ENCODE measurements at places on chromosomes 12 and 14.

- no peak for DNase-seq
These were observed 23.8 kb downstream of the CFAP251 start for GRCh38 chr12:121942145-121942718.

GRCh38 chr12:57103856-57104255 lies 7.3 kb downstream of the STAT6 start:
- DNase-seq, result no peak

DNA sequence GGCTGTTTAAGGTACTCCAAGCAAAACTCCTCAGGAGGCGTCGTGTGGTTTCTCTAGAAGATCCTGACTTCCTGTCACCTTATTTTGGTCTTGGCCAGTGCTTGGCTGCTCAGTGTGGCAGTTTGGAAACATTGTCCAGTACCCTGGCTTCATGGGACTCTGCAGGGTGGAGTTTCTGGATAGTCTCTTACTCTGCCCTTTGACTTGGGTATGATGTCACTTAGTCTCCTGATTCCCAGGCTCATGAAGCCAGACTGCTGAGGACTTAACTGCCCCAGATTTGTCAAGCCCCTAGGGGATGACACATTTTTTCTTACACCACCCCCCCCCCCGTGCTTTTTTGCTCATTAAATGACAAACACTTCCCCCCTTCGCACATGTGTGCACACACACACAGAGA lies 82.7 kb downstream of the ADCK1 start:
- DNase-seq, result no peak

DNA sequence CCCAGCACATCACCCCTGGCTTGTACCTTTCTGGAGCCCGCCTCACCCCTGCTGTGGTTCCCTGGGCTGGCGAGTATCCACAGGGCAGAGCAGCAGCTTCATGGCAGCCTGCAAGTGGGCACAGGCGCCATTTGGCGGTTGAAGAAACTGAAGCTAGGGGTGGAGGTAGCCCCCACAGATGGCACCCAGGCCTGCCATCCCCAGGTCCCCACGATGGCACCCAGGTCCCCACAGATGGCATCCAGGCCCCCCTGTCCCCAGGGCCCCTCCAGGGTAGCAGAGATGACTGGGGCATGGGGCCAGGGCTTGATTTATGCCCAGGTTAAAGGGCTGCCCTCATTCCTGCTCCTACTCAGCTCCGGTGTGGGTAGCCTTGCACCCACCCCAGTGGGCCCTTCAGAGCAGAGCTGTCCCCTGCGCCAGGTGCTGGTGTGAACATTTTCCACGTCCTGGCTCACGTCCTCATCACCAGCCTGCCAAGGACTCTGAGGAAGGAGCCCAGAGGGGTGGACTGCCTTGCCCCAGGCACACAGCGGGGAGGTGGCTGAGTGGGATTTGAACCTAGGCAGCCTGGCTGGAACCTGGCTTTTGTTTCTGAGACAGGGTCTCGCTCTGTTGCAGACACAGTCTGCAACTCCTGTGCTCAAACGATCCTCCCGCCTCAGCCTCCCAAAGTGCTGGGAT lies 8.7 kb downstream of the MMP17 start:
- no peak for DNase-seq

GRCh38 chr14:75258079-75258802 lies 20.4 kb upstream of the FOS start:
- DNase-seq, result no peak

DNA sequence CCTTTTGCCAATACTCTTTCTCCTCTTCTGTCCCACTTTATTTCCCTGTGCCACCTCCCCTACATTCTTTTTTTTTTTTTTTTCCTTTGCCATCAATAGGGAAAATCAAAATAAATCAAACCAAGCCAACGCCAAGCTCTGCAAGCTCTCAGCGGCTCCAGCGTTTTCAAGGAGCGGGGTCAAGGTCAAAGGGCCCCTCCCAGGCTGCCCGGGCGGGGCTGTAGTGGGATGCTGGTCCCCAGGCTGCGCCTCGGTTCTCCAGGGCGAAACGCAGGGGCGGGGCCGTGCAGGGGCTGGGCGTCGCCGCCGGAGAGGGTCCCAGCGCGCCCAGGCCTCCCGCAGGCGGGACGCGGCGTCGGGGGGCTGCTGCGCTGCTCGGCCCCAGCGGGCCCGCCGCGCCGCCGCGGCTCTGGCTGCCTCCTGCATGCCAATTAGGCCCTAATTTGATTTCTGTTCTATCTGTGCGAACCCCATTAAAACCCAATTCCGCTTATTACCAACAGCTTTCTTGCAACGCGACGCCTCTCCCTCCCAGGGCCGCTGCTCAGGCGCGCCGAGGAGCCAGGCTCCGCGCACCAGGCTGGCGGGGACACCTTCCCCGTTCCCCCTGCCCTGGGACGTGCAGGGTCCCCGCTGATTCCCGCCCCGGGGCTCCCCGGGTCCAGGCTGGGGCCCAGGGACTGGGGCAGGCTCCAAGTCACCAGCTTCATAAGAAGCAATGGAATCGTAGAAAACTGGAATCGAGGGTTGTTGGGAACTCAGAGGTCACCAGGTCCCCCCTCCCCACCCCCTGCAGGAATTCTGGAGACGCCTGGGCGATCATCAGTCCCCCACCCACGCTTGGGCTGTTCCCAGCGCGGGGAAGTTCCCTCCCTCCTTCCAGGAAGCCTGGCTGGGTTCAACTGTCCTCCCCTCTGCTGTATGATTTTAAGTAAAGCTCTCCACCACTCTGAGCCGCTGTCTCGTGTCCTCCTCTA lies 50.7 kb upstream of the MAP1LC3B2 start:
- DNase-seq, result no peak

- no peak for DNase-seq
These were observed 62.7 kb downstream of the C2CD5 start for GRCh38 chr12:22481547-22482104.

GRCh38 chr14:101082036-101082435 lies 178.5 kb upstream of the RTL1 start:
- DNase-seq, result no peak

DNA sequence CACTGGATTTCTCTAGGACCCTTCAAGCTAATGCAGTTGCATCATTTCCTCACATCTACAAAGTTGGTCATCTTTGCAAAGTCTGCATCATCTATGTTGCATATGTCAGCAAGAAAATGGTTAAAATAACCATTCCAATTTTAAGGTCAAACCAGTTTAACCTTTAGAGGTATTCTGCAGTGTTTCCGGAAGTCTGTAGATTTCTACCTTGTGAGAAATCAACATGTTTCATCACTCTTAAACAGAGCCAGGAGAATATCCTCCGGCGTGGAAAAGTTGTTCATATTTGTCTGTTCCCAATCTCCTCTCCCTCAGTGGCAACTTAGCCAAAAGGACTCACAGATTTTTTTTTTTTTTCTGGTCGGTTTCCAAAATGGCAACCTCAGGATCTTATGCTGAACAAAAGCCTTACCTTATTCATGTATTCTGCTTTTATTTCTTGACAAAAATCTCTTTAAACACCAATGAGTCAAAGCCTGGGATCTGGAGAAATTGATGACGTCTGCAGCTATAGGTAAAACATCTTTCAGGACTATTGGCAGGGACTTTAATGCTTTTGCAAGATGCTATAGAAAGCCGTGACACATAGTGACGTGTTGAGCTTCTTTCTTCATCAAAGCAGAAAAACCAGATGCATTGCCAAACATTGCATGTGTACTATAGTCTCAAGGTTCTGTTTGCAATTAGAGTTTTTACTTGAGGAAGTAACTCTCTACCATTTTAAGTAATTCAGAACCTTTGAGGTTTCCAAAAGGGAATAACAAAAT lies 16.0 kb upstream of the CDK17 start:
- DNase-seq, result no peak

GRCh38 chr14:67228325-67228984 lies 12.8 kb upstream of the PALS1 start:
- DNase-seq, result no peak

- DNase-seq, result no peak
These were observed 170.2 kb upstream of the HMGA2 start for GRCh38 chr12:65653946-65654629.

DNA sequence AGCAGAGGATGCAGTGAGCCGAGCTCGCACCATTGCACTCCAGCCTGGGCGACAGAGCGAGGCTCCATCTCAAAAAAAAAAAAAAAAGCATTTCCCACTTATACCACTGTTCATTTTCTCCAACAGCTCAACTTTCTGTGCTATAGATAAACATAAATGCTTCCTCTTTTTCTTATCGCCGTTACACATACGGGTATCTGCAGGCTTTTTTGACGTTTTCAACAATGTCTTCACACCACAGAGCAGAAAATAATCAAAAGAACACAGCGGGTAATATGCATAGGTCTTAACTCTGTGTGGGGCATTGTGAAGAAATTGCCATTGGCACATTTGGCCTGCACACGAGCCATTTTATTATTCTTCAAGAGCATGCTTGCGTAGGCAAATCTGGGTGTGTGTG lies 86.4 kb downstream of the CAPZA3 start:
- DNase-seq, result no peak

- DNase-seq, result no peak
These were observed 1.3 kb upstream of the TBC1D15 start for GRCh38 chr12:71838231-71838630.

DNA sequence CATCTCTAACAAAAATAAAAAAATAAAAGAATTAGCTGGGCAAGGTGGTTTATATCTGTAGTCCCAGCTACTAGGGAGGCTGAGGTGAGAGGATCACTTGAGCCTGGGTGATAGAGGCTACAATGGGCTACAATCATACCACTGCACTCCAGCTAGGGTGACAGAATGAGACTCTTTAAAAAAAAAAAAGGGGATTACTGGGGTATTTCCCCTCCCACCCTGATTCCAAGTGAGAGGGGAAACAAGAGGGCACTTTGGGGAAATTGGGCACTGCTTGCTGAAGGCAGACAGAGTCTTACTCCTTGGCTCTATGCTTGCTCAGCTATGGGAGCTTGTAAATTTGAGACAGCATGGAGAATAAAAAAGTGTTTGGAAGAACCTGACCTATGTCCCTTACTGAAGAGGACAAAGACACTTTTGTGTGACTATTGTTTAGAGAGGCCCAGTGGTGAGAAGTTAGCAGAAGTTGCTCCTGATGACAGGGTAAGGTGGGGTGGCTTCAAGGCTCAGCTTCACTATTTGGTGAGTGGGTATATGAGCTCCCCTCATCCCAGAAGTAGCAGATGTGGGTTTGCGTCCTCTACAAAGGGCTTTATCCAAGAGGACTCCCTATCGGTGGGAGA lies 44.0 kb downstream of the KLRG1 start:
- no peak for DNase-seq

DNA sequence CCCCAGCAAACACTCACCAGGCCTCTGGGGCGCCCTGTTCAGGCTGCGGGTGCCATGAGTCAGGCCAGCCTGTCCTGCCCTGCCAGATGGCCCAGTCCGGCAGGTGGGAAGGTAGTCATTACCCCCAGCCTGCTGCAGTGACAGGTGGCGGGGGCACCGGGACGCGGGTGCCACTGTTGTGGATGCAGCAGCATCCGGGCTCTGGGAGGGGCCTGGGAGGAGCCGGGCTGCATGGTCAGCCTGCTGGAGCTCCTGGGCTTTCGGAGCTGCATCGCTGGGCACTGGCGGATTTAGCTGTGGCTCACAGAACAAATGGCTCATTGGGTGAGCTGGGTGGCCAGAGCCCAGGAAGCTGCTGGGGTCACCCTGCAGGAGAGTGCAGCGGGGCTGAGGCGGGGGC lies 13.5 kb downstream of the CEP170B start:
- no peak for DNase-seq

- no peak for DNase-seq
These were observed 967.9 kb downstream of the FSCB start for GRCh38 chr14:43539210-43539609.

DNA sequence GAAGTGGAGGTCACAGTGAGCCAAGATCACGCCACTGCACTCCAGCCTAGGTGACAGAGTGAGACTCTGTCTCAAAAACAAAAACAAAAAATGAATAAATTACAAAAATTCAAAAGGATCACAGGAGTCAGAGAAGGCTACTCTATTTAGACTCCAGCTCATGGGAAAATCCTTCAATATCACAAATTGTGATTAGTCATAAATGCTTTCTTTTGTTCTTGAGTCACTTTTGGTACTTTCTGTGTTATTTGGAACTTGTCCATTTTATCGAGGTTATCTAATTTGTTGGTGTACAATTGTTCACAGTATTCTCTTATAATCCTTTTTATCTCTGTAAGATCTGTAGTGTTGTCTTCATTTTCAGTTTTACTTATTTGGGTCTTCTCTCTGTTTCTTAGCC lies 18.9 kb downstream of the ALDH2 start:
- DNase-seq, result no peak

Data from GM13977 (cell line).